ENCODE measurements at places on chromosomes 12 and 14.

GRCh38 chr12:129103231-129103630 is 250.0 kb downstream of the GLT1D1 start:
- no peak for DNase-seq

- no peak for DNase-seq
Measured at GRCh38 chr14:90644882-90645281, 171.3 kb downstream of the TTC7B start.

DNA sequence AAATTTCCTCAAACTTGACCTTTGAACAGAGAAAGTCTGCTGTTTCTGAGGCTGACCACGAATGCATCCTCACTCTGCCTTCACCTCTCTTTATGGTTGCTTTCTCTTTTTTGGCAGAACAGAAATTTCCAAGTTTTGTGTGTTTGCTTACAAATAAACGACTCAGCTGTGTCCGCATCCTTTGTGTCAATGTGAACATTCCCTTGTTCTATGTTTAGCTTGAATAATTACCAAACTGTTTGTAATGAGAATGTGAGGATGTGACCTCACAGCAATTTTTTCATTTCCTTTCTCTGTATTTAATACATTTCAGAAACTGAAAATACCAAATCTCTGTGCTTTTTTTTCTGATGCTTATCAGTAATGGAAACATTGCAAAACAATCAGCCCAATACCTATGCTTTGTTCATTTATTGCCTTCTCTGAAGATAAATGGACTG is 410.9 kb downstream of the EGLN3 start:
- DNase-seq = no peak

DNA sequence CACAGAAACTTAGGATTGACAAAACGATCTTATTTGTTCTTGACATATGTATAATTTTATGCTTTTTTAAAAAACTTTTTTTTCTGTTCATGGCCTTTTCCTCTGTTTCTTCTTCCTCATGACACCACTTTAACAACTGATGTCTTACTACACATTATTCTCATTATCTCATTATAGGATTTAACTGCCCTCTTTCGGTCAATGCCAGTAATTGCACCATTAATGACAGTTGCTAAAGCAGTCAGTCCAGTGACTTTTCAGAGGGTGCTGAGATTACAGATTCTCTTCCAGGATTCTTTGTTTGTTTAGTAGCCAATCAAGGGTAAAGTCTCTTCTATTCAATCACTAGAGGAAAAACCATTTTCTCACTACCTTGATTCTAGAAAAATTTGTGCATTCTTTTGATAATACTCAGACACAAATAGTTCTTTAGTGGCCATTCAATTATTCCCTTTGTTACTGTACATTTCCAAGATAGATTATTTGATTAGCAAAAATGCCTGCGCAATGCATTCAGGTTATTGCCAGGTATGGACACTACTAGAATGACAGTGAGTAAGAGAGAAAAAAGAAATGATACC is 50.1 kb downstream of the KLRG1 start:
- DNase-seq = peak; percentile 66

All from NCI-H1694 (cell line).